T follicular helper cell (primary cell): ENCODE measurements at places on chromosomes 5 and 9.

GRCh38 chr5:60271517-60271916 is 378.0 kb upstream of the PDE4D start:
- DNase-seq, result no peak

DNA sequence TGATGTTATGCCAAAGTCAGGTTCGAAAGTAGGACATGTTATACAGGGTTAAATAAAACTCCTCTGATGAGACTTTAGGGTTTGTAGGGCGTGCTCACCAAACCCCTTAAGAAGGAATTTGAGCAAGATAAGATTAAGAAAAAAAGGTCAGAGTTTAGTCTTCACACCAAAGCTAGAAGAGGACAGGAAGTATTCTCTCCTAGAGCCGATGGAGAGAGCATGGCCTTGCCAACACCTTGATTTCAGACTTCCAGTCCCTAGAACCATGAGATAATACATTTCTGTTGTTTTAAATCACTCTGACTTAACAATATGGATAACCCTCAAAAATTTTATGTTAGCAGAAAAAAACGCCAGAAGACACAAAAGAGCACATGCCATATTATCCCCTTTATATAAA is 16.3 kb upstream of the PLCXD3 start:
- no peak for DNase-seq

DNA sequence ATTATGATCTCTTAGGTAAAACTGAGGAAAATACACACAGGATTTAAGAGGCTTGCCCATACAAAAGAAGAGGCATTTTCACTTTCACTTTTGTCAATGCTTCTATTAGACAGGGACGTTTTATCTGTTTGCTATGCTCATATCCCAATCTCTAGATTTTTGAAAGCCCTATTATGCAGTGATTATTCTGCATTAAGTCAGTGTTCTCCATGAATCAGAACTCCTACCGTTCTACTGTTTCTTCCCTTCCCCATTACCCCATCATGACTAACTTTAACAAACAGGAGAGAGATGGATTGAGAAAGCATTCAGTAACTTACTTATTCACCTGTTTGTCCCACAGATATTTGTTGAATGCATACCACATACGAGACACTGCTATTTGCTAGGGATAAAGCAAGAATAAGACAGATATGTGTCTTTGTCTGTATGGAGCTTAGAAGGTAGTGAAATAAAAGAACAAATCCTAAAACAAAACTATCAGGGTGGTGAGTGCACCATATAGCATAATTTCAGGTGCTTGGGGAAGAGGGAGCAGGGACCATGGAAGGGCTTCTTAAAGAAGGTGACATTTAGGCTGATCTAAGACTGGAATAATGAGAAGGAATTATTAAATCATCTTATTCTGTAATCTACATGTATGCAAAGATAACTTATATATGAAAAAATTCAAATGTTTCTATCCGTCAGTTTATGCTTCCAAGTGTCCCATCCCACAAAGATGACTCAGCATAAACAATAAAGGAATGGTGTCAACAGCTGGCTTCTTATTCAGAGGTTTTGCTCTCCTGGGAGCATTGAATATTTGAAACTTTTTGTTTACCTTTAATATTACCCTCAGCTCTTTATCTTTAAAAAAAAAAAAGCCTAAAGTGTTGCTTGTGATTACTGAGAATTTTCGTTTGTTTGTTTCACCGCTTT is 328.1 kb downstream of the HINT1 start:
- no peak for DNase-seq

DNA sequence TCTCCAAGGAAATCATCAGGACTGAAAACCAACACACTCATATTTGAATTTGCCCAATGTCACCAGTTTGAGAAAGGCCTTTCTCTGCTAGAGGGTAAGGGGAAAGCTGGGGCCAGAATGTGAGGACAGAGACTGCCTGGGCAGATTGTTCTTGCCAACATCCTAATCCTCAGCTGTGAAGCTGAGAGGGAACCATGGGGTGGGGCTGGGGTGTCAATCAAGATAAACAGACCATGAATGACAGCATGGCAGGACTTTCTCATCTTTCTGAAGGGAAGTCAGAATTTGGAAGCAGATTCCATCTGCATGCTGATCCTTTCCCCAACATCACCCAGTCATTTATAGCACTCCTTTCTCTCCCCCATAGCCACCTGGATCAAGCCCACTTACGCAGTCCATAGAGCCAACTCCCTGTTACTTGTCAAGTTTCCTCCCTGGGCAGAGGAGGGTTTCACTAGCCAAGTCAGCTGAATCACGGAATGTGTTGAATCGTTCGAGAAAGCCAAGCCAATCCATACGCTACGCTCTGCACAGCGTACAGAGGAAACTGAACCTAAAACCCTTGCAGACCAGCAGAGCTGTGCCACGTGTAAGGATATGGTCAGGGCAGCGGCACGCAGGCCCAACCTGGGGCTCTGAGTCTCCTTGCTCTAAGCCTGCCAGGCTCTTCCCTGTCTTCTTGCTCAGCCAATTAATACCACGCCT is 14.9 kb downstream of the GLDC start:
- no peak for DNase-seq

DNA sequence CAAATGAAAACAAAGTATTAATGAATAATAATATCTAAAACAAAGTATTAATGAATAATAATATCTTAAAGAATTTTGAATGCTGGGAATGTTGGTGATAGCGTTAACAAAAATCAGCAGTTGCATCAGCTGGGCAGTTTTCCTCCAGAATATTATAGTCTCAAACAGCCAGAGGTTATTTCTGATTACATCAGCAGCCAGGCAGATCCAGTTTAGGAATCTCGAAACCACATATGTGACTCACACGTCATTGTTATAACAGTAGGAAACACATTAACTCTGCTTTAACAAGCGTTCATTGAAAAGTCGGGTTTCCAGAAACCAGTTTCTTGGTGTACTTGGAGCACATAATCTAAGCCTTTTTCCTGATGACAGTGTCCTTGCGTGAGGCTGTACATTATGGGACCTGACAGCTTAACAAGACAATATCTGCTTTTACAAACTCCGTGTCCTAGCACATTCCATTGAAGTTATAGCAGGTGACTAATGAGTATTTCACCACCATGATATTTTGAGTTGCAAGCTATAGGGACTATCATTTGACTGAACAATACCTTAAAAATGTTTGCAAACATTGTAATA is 559.5 kb upstream of the KLF4 start:
- DNase-seq, result no peak
